ENCODE measurements at places on chromosomes 6 and 20.

GRCh38 chr6:42136508-42137193 lies 5.8 kb downstream of the C6orf132 start:
- DNase-seq = peak; percentile 92

- no peak for DNase-seq
Measured at GRCh38 chr20:63243604-63244247, 8.0 kb downstream of the BIRC7 start.

- no peak for DNase-seq
Measured at GRCh38 chr6:3317741-3318211, 59.0 kb downstream of the PSMG4 start.

DNA sequence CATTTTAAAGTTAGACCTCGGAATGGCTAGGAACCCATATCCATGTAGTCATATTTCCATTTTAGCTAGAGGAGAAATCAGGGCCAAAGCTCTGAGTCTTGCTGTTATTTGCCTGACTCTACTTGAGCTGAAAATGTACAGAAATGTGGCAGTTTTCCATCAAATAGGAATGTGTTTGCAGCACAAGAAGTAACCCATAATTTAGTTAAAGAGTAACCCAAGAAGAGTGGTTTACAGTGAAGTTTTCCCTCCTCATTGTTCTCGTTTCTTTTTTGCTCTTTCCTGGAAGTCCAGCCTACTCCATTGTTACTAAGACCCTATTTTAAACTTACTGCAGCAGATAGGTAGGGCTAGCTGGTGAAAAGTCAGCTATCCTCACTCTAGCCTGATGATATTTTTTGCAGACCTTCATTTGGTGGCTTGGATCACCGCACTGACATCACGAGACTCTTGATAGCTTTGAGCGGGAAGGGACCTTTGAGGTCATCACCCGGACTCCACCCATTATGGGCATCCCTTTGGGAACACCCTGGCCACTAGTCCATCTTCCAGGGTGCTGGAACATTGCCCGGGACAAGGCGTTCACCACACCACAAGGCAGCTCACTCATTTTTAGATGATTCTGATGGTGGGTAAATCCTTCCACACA lies 28.0 kb upstream of the ADGRF5 start:
- no peak for DNase-seq

DNA sequence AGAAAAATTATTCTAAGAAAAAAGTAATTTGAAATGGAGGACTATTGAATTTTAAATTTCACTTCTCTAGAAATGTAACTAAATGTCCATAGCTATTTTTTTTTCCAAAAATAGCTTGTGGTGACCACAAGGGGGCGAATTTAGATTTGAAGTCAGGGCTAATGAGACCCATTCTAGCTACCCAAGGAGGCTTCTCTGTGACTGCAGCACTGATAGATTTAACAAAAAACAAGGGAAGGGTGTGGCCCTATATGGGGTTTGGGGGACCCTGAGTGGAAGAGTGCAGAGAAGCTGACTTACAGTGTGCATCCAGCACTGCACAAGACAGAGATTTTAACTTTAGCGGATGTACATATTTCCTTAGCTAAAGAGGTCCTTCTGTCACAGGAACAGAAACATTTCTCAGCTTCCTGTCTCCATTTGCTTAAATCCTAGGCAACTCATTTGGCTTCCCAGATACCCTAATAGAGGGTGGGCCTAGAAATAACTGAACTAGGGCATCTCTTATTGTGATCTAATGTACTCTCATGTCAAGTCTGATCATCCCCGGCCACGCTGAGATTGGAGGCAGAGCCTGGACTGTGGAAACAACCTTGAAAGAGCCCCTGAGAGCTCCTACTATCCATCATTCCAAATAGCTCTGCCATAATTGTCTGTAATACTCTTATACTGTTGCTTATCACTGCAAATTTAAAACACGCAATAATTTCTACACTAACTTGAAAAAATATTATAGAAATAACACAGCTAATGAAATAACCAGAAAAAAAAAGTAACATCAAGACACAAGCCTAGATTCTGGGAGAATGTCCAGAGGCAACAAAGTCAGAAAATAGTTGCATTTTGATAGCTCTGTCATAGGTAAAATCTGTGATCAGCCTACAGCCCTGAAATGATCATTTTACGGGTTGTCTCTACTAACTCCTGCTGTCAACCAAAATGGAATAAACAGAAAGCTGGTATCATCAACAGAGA lies 93.6 kb downstream of the SNAP91 start:
- peak; percentile 10 for DNase-seq

DNA sequence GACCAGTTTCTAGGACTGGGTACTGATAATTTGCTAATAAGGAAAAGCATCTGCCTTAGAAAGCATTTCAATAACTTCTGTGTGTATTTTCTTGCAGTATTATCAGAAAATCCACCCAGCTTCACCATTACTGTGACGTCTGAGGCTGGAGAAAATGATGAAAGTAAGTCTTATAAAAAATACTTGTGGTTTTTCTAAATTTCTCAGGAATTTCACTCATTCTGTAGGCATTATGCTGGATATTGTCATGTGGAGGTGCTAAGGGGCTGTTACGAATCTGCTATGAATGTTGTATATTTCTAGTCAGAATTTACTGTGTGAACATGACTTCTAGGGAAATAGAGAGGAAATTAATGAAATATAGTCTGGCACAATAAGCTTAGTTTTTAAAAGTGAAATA lies 8.9 kb downstream of the RWDD1 start:
- DNase-seq = no peak

GRCh38 chr6:14138701-14139215 lies 21.2 kb downstream of the CD83 start:
- no peak for DNase-seq

DNA sequence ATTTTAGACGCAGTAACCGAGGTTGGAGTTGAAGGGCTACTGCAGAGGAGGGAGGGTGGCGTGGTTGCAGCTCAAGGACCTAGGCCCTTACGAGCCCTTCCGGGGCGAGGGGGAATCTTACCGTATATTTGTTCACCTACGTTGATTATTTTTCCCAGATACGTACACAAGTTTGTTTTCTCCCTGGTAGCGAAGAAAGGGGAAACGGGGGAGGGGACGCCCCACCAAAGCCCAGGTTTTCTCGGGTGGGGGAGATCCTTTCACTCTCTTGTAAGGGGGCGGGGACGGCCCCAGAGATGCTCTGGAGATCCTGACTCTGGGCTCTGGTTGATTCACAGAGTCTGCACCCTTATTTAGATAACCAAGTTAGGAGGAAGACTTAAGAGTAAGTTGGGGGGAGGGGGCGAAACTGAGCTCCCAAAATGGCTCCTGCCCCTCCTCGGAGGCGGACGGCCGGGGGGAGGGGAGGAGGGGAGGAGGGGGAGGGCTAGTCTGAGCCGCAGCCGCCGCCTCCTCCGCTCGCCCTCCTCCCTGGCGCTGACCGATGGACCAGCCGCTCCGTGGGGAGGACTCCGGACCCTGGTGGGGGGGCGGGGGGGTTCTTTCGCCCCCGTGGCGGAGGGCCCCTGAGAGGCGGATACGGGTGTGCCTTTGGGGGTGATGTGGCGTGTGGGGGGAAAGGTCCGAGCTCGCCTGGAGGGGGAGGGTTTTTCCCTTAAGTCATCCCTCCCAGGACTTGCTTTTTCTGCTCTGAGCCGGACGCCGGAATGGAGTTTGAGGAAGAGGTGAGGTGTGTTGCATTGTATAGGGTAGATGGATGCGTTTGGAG lies 2.2 kb downstream of the BRD2 start:
- DNase-seq = peak; percentile 94

DNA sequence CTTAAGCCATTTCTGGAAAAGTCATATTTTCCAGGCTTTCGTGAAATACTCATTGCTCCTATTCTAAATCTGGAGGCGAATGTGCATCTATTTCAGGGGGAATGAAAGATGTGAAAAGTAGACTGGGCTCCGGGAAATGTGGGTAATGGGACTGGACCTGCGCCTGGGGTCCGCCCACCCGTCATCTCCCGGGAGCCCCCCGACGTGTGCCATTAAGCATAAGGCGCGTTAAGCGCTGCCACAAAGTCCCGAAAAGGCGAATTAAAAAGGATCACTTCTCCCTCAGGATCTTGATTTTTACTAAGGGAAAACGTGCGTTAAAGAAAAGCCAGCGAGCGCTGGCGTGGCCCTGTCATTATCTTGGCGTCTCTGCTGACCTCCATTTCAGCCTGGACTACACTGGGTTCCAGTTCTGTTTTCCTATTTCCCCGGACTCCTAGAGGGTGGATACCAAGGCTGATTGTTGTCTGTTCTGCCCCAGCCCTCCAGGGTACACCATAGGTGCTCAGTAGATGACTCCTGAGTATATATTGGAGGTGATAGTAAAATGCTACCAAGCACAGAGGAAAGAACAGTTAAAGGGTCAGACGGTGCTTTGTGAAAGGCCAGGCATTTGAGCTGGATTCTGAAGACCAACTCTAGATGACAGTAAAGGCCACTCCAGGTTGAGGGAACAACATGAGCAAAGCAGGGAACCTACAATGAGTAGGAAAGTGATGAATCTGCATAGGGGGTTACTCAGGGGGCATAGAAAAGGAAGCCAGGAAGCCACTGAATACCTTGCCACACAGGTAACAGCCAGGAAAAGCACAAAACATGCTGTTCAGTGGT lies 89.2 kb upstream of the ARID1B start:
- DNase-seq = no peak

- no peak for DNase-seq
Measured at GRCh38 chr6:18961566-18961965, 574.4 kb downstream of the RNF144B start.

DNA sequence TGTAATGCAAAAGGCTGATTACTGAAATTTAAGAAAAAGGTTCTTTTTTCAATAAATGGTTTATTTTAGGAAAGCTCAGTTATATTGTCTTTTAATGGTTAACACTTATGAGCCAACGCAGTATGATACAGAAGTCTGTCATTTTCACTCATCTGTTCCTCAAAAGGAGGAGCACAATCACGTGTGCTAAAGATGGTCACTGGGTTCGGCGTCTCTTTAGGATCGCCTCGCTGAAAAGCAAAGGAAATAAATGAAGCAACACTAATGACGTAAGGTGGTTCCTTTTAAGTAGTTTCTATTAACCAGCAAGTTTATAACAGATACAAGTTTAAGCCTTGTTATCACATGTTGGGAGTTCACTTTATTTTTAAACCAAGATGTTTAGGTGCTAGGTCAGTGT lies 125.7 kb downstream of the MAP3K4 start:
- DNase-seq = no peak
